ENCODE measurements at places on chromosomes 2 and 18. TPM values are rescaled to one million over a fixed set of nuclear protein-coding genes. Genes with fewer than 3 reads are reported as not detected.

Gene UPP2
- not detected for total RNA-seq

Gene VWC2L
- total RNA-seq: not detected

Gene CPO
- total RNA-seq: 0.40 TPM

Gene DNAJB2
- 121 TPM for total RNA-seq

DNA sequence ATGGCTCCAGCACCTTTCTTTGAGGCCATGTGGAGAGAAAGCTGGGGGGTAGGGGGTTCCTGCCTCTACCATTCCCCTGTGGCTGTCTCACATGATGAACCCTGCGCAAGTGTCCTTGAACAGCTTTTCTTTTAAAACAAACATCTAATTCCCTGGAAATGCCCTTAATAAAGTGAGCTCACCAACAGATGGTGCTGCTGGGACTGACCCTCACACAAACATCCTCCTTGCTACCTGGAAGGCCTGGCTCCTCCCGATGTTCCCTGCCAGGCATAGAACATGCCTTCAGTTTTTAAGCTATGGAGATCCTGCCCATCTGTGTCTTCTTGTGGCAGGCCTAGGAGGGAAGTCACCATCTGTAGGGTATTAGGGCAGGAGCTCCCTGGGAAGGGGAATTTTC is 60.7 kb upstream of the GATA6 start:
- no peaks in the 10 kb centered on the region for H3K27me3 ChIP-seq
- DNase-seq: peak; percentile 33
- H3K4me1 ChIP-seq: no peaks in the 10 kb centered on the region
- no peaks in the 10 kb centered on the region for H3K36me3 ChIP-seq

GRCh38 chr2:153963256-153963655 is 91.5 kb downstream of the GALNT13 start:
- no peaks in the 10 kb centered on the region for H3K4me1 ChIP-seq
- no peak overlapping the region for H3K27ac ChIP-seq
- no peaks in the 10 kb centered on the region for H3K27me3 ChIP-seq
- no peak for DNase-seq
- no peak overlapping the region for H3K4me3 ChIP-seq
- H3K36me3 ChIP-seq: no peaks in the 10 kb centered on the region

- no peak overlapping the region for H3K4me3 ChIP-seq
- H3K27me3 ChIP-seq: no peaks in the 10 kb centered on the region
- no peak for DNase-seq
- no peaks in the 10 kb centered on the region for H3K4me1 ChIP-seq
Measured at GRCh38 chr2:34178482-34178881, 579.4 kb upstream of the FAM98A start.

DNA sequence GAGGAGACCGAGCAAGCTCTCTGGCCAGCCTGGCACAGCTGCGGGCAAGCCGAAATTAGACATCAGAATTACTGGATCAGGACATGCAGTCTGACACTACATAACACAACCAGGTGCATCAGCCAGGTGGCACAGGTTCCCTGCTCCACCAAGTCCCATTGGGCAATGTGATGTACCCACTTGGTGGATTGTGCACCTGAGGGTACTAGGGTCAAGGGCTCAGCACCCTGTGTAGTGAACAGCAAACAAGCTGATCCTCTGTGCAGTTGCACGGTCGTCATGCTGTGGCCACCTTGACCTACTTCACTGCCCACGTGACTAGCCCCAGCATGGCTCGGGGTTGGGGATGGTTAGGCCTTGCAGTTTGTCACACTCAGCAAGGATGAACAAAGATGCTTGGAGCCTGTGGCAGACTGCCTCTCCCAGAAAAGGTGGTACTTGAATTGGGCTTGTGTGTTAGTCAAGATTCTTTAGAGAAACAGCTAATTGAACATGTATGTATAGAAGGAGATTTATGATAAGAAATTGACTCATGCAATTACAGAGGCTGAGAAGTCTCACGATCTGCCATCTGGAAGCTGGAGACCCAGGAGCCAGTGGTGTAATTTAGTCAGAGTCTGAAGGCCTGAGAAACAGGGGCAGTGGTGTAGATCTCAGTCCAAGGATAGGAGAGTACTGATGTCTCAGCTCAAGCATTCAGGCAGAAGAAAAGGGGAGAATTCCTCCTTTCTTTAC is 71.4 kb upstream of the TMEM87B start:
- no peak overlapping the region for H3K4me3 ChIP-seq
- H3K27ac ChIP-seq: no peak overlapping the region
- no peaks in the 10 kb centered on the region for H3K27me3 ChIP-seq
- H3K4me1 ChIP-seq: no peaks in the 10 kb centered on the region
- DNase-seq: no peak
